ENCODE measurements at places on chromosomes 4 and X.

- DNase-seq, result no peak
These were observed 431.6 kb downstream of the INPP4B start for GRCh38 chr4:142414366-142414990.

GRCh38 chr4:48102303-48102702 is 31.7 kb downstream of the TXK start:
- no peak for DNase-seq

DNA sequence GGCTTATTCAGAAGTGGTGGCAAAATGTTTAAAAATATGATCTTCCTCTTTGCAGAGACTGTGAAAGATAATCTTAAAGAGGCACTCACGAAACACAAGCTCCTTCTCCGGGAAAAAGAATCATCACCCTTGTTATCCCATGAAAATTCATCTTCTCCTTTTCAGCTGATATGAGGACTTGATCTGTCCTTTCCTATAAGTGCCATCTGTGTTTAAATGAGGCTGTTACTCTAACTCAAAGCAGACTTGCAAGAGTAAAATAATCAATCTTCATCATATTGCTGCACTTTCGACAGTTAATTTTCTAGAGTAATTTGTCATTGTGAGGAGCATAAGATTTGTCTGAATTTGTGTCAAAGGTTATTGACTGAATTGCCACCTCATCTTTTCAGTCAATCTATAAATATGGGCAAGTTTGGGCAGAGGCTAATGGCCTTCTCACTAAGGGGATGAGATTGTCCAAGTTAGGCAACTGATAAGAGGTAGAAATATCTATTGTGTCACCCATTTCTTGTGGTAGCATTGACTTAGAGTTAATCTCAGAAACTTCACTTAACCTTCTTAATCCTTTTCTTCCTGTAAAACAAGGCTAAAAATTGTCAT is 452.9 kb downstream of the GRXCR1 start:
- DNase-seq, result no peak

- DNase-seq, result no peak
These were observed 1.2 kb upstream of the CHRNA9 start for GRCh38 chr4:40333921-40334352.

- no peak for DNase-seq
These were observed 27.6 kb downstream of the PHEX start for GRCh38 chrX:22059775-22060174.
